ENCODE measurements at places on chromosomes 2 and 18. TPM values are rescaled to one million over a fixed set of nuclear protein-coding genes. Genes with fewer than 3 reads are reported as not detected.

- DNase-seq, result no peak
Observed at GRCh38 chr2:115199966-115200365, 757.5 kb downstream of the DPP10 start.

DNA sequence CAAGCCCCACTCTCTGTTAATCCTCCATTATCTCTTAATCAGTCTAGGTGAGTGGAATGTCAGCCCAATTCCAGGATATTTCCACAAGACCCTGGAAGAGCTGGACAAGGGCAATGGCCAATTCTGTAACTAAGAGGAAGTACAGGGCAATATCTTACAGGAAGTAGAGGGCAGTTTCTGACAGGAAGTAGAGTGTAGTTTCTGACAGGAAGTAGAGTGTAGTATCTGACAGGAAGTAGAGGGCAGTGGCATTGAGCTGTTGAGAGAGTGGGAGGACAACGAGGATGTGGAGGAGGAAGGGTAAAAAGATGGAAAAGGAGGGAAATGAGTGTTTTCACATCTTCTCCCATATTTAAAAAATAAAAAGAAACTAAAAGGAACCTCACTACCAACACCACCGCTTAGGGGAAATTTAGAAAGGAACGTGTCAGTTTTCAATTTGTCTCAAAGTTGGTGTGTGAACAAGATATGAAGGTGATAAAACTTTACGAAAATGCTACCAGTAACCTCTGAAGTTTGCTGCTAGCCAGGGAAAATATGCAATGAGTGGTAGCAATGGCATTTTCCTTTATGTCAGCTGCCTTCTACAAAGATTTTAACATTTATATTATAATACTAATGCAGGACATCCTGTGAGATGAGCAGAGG, 430.9 kb upstream of the HNRNPA3 start:
- no peak for DNase-seq

GRCh38 chr2:229380101-229380625, 109.1 kb upstream of the PID1 start:
- DNase-seq, result no peak

- DNase-seq, result no peak
Observed at GRCh38 chr2:52964916-52965530, 802.6 kb upstream of the CHAC2 start.

DNA sequence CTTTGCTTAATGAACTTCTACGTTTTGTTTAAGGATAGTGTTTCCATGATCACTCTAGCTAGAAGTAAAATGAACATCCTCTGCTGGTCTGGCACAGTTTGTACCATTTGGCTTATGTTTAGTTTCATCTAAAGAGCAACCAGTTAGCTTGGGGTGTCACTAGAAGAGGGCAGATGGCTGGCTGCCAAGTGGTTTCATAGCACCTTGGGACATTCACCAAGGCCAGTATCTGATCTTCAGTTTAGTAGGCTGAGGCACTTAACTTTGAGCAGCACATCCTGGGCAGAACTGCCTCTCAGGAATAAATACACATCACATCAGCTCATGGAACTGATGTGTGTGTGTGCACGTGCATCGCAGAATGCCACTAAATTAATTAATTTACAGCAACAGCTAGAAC, 68.4 kb downstream of the NXPH2 start:
- no peak for DNase-seq

GRCh38 chr2:39623917-39624316, 41.8 kb upstream of the TMEM178A start:
- no peak for DNase-seq

The ZNF236 gene
- 15.0 TPM for total RNA-seq

The NPPC gene
- total RNA-seq, result 0.52 TPM

The KCNS3 gene
- total RNA-seq, result 5.2 TPM

- DNase-seq, result no peak
Observed at GRCh38 chr18:25743646-25744151, 346.7 kb downstream of the SS18 start.

DNA sequence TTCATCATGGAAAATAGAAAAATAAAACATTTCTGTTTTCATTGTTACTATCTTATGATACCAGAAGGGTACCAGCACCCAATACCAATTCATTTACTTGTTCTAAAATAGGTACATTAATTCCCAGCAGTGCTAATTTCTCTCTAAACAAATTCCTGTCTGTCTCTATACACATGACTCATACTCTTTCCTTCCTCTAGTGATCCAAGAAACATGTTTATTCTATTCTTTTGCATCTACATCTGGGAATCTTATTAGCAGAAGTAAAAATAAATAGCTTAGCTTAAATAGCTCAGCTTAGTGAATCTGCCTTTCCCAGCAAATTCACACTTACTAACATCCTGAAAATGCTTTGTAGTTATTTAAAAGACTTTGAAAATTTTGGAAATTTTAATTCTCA, 84.5 kb upstream of the MAPRE2 start:
- no peak for DNase-seq

- no peak for DNase-seq
Observed at GRCh38 chr2:240594511-240595380, 8.2 kb downstream of the CAPN10 start.

- no peak for DNase-seq
Observed at GRCh38 chr18:22423878-22424564, 6.3 kb upstream of the CTAGE1 start.

GRCh38 chr18:21593540-21594257, 6.8 kb downstream of the ESCO1 start:
- no peak for DNase-seq

DNA sequence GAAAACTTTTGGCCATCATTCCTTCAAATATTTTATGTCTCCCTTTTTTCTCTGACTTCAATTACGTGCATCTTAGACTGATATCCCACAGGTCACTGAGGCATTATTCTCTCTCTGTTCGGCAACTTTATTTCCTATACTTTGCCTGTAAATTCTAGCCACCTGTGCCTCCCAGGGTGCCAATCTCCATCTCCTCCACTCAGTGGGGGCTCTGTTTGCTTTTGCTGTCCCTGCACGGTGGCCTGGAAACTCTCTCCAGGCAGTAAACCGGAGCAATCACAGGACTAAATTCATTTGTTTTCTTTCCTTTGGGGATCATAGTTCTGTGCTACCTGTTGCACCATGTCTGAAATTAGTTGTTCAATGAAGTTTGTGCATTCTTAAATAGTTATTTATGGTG, 9.6 kb upstream of the MTLN start:
- DNase-seq, result no peak

DNA sequence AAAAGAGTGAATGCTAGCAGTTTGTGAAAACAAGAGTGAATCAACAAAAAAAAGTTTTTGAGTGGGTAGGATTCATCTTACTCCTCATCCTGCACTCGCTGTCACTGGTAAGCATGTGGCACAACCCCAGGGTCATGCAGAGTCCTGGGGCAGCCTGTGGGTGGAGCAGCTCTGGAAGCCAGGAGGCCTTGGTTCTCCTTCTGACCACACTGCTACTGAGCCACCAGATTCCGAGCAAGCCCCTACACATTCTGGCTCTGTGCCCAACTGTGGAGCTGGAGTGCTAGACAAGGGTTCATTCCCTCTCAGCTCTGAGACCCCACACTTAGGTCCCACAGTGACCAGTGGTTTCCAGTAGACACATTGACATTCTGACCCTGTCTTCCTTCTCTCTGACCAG, 670.6 kb downstream of the BCL11A start:
- DNase-seq, result no peak

DNA sequence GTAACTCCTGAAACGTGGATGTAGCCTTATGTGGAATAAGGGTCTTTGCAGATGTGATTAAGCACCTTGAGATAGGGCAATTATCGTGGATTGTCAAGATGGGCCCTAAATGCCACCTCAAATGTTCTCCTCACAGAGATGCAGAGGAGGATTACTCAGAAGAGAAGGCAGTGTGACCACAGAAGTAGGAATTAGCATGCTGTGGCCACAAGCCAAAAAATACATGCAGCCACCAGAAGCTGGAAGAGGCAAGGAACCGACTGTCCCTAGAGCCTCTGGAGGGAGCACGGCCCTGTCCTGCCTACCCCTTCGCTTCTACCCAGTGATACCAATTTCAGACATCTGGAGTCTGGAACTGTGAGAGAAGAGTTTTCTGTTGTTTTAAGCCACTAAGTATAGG, 47.3 kb upstream of the MGAT5 start:
- no peak for DNase-seq

The DNAJC5G gene
- total RNA-seq, result 2.5 TPM

- DNase-seq, result no peak
Observed at GRCh38 chr2:172926785-172927640, 148.6 kb upstream of the MAP3K20 start.

The TANK gene
- 52.5 TPM for total RNA-seq

The FEV gene
- total RNA-seq, result not detected

- no peak for DNase-seq
Observed at GRCh38 chr2:31139671-31140070, 1.4 kb upstream of the GALNT14 start.

The ITPRIPL1 gene
- 12.4 TPM for total RNA-seq

DNA sequence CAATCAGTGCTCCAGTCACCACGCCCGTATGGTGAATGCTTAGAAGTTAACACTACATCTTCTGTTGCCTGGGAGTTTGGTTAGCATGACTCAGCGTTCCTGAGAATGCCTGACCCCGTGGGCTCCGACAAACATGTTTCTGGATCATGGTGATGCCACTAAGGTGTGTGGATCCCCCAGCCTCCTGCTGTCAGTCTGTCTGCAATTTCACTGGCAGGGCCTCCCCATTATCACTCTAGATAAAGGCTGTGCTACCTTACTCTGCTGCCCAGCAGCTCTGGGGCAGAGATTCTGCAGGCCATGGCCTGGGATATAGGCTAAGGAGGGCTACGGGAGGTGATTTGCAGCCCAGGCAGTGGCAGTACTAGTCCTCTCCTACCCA, 66.0 kb downstream of the STPG4 start:
- peak; percentile 39 for DNase-seq

DNA sequence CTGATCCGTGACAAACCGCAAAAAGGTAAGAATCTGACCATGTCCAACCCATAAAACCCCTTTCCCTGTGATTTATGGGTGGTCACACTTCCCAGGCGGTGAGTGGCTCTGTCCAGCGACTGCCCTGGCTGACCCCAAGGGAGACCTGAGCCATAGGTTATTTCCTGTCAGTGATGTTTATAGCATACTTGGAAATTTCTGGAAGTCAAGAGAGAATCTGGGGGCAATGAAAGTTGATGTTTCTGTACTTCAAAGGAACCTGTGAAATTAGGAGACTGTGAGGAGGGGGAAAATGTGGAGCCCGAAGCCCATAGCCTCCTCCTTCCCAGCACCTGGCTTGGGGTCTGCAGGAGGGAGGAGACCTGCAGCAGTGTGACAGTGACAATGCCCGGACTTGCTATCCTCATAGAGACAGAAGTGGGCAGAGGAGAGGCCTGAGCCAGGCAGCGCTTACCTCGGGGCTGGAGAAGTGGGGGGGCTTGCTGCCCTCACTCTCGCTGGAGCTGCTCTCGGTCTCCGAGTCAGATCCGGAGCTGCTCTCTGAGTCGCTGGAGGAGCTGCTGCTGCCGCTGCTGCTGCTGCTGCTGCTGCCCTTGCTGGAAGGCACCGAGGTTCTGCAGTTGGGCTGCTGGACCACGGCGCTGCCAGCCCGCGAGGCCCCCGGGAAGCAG, 111.3 kb upstream of the REV1 start:
- no peak for DNase-seq

DNA sequence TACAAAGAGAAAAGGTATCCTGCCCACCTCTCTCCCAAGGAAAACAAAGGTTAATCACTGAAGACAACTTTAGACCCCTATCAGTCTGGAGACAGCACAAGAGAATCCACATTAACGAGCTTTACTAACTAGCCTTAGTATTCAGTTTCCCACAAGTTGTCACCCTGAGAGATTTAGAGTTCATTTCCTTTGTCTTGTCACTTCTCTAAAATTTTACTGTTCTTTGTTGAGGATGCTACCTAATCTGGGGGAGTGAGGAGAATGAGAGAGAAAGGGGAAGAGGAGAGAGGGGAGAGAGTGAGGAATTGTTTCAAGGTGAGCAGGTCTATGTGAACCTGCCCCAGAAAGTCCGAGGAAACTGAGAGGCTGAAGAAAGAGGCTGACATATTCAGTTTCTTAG, 28.4 kb downstream of the C2orf76 start:
- no peak for DNase-seq

The ADCY3 gene
- total RNA-seq, result 71.1 TPM

- DNase-seq, result no peak
Observed at GRCh38 chr2:231662811-231663457, 45.4 kb upstream of the PTMA start.

DNA sequence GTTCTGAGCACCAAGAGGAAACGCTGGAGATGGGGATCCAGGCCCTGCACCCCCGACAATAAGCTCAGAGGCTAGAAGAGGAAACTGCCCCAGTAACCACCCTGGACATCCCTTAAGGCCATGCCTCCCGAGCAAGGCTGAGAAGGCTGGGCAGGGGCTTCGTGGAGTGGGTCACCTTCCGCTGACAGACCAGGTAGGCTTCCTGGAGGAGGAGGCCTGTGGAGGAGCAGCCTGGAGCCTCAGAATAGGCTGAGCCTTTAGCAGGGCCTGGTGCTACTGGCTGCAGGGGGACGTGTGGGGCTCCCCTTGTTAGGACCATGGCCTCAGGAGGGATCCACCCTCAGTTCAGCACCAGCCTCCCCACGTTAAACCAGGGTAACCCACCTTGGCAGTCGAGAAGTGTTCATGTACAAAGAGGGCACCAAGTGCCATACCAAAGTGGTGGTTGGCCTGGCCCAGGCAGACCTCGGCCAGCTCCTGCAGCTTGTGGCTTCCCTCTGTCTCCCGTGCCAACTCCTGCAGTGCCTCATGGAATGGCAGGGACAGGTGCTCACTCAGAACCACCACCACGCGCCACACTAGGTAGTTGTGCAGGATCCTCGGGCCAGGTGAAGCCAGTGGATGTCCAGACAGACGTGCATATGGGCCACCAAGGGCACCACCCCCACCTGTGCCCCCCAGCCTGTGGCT, 28.5 kb upstream of the ALPP start:
- DNase-seq, result no peak

The IL1F10 gene
- not detected for total RNA-seq

GRCh38 chr2:226799211-226799975, at the start of gene IRS1:
TSS of gene IRS1 (minus strand) at chr2:226799820. CDS start at chr2:226798738, 1,082 bp downstream.
- peak; percentile 32 for DNase-seq

GRCh38 chr2:199092419-199092818, 365.3 kb downstream of the SATB2 start:
- DNase-seq, result no peak

DNA sequence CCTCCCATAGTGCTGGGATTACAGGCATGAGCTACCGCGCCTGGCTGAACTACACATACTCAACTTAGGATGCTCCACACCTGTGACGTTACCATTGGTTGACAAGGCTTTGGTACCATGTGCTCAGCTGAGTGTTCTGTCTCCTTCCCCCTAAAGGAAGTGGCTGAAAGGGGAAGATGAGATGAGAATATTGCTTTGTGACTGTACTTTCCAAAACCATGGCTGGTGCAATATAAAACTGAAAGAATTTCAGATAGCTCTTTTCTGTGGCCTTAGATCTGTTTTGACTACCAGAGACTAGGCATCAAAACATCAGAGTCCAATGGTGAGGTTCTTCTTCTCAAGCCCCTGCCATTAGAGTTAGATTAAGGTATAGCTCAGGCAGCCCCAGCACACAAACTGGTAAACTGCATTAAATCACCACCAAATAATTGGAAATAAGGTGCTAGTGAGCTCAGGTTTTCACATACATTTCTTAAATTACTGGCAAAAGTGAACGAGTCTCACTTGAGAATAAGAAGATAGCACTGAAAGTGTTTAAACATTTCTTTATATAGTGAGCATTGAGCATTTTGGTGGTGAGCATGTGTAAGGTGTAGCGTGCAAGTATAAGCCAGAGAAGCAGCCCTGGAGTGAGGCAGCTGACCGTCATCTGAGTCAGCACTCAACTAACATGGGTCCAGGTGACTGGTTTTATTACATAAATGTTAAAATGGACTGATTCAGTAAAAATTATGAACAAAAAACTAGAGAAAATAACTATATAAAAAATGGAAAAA, 113.5 kb upstream of the FZD5 start:
- no peak for DNase-seq

- DNase-seq, result no peak
Observed at GRCh38 chr2:239394978-239395377, 5.8 kb downstream of the HDAC4 start.
